ENCODE measurements at places on chromosomes 3 and 15.
A peak's percentile ranks its signal among the peaks of the same experiment; 100 is the strongest.

GRCh38 chr15:88269356-88270062 is 13.0 kb upstream of the NTRK3 start:
- ATAC-seq, result no peak

GRCh38 chr3:42511201-42511600 is 8.8 kb downstream of the VIPR1 start:
- no peak for ATAC-seq

- ATAC-seq, result no peak
Measured at GRCh38 chr3:123605789-123606234, 21.0 kb upstream of the HACD2 start.

GRCh38 chr3:15403965-15404364 is 23.4 kb downstream of the METTL6 start:
- no peak for ATAC-seq

DNA sequence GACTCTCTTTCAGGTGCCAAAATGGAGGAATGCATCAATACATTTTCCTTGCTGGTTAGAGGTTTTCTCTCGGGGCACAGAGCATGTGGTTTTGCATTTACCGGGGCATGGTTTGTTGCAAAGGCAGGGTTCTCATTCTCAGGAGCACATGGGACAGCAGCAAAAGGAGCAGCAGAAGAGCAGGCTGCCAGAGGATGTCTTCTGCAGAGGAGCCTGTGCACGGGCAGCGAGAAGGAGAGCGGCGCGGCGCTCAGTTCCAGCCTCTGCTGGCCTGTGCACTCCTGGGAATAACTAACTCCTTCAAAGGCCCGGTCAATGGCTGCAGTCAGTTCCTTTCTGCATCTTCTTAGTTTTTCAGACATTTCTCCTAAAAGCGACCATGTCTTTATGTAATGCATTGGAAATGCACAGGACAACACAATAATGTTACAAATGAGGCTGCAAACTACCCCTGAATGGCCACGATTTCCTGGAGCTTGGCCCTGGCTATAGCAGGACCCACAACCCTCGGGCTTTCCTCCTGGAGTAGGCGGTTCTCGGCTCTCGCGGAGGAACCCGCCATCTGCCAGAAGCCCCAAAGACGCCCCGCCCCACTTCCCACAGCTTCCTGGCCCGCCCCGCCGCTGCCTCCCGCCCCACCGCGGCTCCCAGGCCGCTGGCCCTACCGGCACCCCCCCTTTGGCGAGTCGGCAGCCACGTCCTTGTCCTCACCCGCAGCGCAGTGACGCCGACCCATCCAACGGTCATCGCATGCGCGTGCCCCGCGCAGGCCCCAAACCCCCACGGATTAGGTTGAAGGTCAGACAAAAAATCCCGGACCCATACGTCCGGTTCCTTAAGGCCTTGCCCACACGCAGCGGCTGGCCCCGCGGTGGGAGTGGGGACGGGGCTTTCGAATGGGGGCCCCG is at the start of gene C3orf62:
Gene C3orf62, minus strand, starts transcription at position 758 of the 908 bp plus-strand sequence. Its CDS starts 360 bp downstream, at position 398.
- ATAC-seq, result peak; percentile 95

GRCh38 chr3:72810063-72810462 is 38.2 kb downstream of the SHQ1 start:
- ATAC-seq, result no peak
